ENCODE measurements at places on chromosomes 3 and 15.

DNA sequence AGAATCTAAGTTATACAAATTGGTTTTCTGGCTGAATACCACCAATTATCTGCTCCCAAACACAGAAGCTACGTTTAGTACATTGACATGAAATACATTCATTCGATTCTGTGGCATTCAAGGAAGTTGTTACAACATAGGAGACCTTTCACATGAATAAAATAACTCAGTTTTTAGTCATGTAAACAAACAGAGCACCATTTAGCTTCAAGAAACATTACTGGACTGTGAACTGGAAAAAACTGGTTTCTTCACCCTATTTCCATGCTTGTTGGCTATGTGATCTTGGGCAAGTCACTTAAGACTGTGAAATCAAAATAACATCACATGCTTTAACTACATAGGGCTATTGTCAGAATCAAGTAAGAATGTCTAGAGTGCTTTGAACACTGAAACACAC, 46.2 kb downstream of the NRG4 start:
- no peak for DNase-seq

DNA sequence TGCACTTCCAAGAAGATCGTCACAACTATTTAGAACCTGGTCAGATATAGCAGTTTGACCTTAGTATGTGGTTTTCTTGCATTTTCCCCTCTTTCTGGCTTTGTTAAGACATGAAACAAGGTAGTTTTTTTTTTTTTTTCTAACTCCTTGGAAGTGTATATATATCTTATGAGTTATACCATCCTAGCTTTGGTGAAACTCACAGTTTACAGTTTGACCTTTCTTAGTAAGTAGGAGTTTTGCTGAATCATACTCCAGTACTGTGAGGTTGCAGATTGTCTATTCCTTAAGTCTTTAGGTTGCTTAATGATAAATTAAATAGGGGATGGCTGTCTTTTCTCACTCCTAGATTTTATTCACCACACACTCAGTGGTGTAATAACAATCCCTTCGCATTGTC, 325.0 kb downstream of the RBMS3 start:
- DNase-seq: no peak

DNA sequence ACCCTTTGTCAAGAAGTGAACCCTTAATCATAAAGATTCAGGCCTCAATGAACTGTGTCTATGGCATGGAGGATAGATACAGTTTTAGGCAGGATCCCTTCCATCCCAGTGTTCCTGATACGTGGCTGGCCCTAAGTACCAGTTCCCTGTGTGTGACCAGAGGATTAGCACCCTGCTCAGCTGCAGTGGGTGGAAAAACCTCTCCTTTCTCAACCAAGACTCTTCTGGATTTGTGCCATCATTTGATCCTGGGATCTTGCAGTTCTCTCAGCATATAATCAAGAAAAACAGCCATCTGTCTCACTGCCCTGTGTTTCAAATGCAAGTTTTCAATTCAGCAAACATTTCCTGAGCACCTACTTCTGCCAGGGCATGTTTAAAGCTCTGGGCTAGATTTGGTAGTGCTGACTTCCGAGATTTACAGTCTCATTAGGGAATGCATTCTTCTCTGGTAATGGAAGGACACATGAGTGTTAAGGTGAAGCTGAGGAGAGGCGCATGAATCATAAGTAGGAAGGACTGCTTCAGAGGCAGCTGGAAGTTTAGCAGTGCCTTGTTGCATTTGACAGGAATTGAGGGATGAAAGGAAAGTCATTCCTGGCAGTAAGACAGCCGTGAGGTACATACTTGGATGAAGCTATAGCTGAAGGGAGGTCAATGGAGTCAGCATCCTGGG, 388.3 kb downstream of the MFSD1 start:
- no peak for DNase-seq

DNA sequence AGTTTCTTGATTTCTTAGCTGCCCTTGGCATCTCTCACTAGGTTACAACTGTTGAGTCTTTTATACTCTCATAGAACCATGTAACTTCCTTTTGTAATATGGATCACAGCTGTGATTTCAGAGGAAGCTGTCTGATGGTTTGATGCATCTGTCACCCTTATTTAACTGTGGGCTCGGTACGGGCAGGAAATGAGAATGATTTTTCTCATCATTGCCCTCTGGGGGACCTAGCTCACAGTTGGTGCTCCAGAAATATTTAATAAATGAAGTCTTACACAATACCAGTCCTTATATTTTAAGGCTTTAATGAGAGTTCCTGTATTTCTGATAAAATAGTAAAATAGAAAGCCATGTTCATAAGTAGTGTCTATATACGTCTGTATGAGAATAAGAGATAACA, 151.2 kb downstream of the EBLN2 start:
- no peak for DNase-seq

- DNase-seq: no peak
Observed at GRCh38 chr3:27554706-27555105, 70.5 kb upstream of the SLC4A7 start.

- DNase-seq: no peak
Observed at GRCh38 chr3:132399054-132399929, 18.0 kb upstream of the DNAJC13 start.

GRCh38 chr3:176848431-176849214, 348.7 kb downstream of the TBL1XR1 start:
- DNase-seq: no peak

- no peak for DNase-seq
Observed at GRCh38 chr3:188345223-188345622, 191.3 kb downstream of the LPP start.

- DNase-seq: no peak
Observed at GRCh38 chr15:57720867-57721266, 14.4 kb downstream of the POLR2M start.

DNA sequence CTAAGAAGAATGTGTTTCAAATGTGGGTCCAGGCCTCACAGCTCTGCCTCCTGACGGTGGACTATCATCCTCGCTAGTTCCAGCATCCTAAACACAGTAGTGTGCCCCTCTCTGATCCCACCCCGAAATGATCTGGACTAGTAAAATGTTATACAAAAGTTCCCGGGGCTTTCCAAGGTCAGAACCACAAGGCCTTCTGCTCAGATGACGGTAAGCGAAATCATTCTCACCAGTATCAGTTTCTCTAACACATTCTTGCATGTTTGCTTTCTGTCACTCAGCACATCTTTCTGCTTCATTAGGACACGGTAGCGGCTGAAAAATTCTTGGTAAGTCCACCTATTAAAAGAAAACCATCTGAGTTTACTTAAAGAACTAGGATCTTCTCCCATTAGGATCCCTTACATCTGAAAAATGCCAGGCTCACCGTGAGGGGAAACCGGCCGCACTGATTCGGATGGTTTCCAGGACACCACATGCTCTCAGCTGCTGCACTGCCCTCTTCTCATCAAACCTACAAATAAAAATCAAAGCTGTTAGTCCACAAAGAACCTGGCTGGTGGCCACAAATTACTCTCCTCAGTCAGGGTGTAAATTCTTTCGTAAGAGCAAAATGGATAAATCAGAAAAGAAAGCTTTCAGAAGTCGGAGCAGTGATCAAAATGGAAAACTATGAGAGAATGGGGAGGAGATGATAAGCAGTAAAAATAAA, 83.9 kb upstream of the MYO5C start:
- no peak for DNase-seq

- no peak for DNase-seq
Observed at GRCh38 chr3:129956936-129957335, 17.6 kb upstream of the TRH start.

DNA sequence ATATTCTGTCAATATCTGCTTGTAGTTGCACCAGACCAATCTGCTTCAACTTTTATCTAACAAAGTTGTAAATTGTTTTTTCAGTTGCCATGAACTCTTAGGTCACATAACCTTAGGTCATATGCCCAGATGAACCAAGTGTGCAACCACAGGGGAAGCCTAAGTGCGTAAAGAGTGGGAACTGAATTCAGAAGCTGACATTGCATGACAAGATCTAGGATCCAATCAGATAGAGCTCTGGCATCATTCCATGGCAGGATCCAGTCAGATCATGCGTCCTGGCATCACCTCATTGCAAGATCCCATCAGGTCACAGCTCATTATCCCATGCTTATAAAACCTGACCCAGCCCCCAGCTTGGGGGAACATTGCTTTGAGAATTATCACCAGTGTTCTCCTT, 18.9 kb upstream of the IFT57 start:
- DNase-seq: no peak

GRCh38 chr3:79521221-79521848, 246.5 kb downstream of the ROBO1 start:
- DNase-seq: no peak

DNA sequence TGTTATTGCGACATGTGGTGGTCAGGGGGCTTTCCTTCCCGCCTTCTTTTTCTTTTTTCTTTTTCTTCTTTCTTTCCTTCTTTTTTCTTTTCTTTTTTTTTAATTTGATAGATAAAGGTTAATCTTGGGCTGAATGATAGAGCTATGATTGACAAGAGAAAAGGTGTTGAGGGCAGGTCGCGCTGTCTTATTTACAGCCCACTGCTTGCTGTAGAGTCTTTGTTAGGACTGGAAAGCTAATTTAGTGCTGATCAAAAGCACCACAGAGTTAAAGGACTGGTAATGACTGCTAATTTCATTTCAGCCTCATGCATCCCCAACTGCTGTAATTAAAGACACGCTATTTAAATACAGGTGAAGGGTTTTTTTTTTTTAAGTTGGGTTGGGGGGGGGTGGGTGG, 10.6 kb upstream of the SOX2 start:
- no peak for DNase-seq

GRCh38 chr3:141305436-141305835, 62.9 kb upstream of the ZBTB38 start:
- no peak for DNase-seq

DNA sequence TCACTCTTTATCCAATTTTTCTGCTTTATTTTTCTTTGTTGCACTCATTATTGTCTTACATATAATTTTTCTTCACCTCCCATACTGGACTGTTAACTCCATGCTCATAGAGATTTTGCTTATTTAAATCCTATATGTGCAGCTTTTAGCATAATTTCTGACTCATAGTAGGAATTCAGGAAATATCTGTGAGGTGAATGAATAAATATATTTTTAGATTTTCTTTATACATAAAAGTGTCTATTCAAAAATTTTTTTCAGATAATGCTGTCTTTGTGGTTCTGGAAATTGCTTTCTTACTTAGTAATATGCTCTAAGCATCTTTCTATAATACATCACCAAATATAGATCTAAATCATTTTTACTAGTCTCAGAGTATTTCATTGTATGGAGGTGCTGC, 191.8 kb upstream of the SUCLG2 start:
- no peak for DNase-seq

GRCh38 chr15:91891788-91892345, 38.4 kb downstream of the SLCO3A1 start:
- no peak for DNase-seq

DNA sequence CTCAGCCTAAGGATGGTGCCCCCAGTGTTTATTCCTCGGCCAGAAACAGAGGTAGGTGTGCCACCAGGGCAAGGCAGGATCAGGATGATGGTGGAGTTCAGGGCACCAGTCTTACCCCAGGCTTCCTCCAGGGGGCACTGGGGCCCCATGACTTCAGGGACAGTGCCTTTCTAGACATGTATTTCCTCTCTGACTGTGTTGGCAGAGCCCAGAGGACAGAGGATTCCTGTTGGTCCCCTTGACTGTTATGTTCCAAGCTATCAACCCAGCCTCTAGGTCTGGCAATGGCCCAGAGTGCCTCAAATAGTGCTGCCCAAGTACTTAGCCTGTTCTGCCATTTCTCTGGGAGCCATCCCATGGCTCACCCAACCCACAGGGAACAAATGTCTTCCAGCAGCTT, 2.8 kb downstream of the HEMK1 start:
- DNase-seq: peak; percentile 77

- DNase-seq: no peak
Observed at GRCh38 chr3:14125193-14126016, 553 bp downstream of the TMEM43 start.

DNA sequence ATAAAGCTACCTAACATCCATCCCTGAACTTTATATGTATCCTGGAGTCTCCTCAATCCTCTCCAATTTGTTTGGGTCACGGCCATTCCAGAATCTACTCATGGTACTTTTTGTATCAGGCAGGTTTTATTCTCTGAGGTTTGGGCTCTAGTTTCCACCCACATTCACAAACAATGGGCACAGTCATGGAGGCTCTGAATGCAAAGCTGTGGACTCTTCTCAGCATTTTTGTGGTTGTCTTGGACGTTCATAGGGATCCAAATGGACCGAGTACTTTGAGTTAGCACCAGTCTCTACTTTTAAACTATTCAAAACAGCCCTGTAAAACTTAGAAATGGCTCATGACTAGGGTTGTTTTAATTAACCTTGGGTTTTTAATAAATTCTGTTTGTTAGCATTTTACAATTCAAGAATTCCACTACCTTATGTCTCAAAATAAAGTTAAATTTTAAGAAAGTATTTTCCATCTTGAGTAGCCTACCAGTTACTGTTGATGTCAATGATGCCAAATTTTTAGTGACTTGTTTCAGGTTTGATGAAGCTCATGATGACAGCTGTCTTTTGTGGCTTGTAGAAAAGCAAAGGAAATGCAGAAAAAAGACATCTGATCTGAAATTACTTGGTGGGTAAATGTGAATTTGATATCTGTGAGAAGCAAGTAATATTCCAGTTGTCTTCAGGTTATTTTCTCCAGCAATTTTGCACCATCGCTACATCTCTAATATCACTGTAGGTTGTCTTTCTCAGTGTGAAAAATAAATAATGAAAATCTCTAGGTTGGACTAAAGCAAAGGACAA, 275.7 kb upstream of the THBS1 start:
- no peak for DNase-seq

DNA sequence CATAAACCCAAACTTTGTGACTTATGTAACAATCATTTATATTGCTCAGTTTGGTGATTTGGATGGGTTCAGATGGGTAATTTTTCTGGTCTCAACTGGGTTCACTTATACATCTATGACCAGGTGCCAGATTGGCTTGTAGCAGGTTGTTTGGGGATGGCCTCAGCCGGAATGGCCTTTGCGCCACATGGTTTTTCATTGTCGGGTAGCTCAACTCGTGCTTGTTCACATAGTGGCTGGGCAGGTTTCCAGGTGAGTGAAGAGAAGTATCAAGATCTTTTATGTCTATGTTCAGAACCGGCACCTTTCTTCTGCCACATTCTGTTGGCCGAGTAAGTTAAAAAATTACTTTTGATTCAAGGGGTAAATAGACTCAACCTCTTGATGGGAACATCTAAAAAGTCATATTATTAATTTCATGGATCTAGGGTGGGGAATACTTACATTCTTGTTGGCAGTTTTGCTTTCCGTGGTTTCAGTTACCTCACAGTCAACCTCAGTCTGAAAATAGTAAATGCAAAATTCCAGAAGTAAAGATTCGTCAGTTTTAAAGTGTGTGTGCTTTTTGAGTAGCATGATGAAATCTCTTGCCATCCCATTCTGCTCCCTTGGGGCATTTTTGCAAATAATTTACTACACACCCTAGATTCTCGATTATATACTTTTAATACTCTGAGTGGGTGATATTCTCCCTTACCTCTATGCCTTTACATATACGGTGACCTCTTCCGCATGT, 745.7 kb upstream of the CCDC54 start:
- DNase-seq: no peak

GRCh38 chr15:42010434-42010833, 10.4 kb downstream of the PLA2G4E start:
- DNase-seq: no peak

- no peak for DNase-seq
Observed at GRCh38 chr3:46512191-46512749, 14.5 kb downstream of the RTP3 start.
